ENCODE measurements at places on chromosomes 12 and 14.

DNA sequence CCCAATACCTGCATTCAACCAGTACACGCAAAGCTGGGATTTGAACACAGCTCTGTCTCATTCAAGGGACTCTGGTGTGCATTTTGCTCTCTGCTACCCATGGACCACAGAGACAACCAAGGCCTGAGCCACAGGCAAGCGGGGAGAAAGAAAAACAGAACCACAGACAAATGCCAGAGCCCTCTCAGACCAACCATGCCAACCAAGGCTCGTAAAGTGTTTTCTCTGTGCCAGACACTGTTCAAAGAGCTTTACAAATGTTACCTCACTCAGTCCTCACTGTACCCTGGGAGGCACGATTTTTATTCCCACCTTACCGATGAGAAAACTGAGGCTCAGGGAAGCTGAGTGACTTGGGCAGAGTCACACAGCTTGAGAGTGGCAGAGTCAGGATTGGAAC lies 32.4 kb upstream of the EML1 start:
- DNase-seq, result no peak

GRCh38 chr14:59334253-59334652 lies 130.9 kb downstream of the GPR135 start:
- DNase-seq, result no peak

- DNase-seq, result no peak
Measured at GRCh38 chr12:53057816-53058500, 8.1 kb downstream of the TNS2 start.

- no peak for DNase-seq
Measured at GRCh38 chr12:43736927-43737440, 21.6 kb downstream of the PUS7L start.

GRCh38 chr12:4068981-4069669 lies 195.9 kb upstream of the PARP11 start:
- DNase-seq, result no peak

DNA sequence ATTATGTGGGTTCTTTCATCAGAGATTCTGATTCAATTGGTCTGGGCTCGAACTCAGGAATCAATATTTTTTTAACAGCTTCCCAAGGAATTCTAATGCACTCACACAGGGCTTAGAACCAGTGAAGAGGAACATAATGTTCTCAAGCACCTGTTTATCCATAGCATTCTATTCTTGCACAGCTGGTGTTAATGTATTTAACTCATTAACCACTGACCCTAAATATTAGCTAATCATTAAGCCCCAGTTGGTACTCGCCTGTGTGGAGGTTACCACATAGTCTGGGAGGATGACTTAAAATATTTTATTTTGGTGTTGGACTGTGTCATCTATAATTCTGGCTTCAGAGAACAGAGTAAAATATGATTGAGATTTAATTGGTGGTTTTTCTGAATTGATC lies 45.3 kb downstream of the LRP6 start:
- DNase-seq, result no peak

GRCh38 chr12:116358893-116359761 lies 81.6 kb upstream of the MED13L start:
- DNase-seq, result peak; percentile 7

DNA sequence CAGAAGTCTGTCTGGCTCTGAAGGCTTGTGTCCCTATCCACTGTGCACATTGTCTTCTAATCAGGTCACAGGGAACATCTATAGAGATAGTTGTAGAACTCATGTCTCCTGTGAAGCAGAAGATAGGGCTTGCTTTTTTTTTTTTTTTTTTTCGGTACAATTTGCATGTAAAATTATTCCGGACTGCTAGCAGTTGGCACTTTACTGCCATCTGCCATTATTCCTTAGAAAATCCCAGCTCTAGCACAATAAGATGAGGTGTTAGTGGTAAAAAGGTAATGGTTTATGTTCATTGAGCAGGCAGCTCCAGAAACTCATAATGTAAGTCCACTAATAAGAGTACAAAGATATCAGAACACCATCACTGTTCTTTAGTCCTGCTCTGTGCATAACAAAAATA lies 8.7 kb downstream of the MYRFL start:
- DNase-seq, result no peak

GRCh38 chr12:31119192-31119802 lies 45.6 kb downstream of the DDX11 start:
- DNase-seq, result no peak

- no peak for DNase-seq
Measured at GRCh38 chr14:97120204-97120603, 323.0 kb downstream of the VRK1 start.

DNA sequence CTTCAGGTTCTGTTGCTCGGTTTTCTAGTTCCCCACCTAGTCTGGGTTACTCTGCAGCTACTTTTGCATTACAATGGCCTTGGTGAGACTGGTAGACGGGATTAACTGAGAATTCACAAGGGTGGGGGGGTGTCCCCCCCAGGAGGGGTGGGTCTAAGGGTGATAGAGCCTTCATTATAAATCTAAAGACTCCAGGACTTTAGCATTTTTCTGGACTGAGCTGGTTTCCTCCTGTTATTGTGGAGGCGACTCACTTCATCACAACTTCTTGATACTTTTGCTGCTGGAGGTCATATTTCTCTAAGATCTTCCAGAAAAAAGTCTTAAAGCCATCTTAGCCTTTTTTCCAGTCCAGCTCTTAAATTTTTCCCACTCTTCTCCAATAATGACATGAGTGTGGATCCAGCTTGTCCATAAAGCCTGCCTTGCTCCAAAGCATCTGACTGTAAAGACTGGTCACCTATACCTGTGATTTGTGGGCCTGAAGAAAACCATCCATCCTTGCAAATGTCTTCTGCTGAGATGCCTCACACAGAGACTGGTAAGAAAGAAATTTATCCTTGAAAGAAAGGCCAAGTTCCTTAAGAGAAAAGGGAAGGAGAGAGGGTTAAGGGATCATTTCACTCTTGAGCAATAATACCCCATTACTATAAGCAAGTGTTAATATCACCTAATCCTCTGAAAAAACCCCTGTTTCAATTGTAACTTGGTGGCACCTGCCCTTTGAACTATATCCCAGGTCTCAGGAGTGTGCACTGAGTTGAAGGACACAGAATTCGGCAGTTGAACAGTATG lies 19.7 kb upstream of the SLC2A14 start:
- DNase-seq, result no peak

- peak; percentile 13 for DNase-seq
Measured at GRCh38 chr14:46344327-46344937, 307.1 kb downstream of the RPL10L start.

DNA sequence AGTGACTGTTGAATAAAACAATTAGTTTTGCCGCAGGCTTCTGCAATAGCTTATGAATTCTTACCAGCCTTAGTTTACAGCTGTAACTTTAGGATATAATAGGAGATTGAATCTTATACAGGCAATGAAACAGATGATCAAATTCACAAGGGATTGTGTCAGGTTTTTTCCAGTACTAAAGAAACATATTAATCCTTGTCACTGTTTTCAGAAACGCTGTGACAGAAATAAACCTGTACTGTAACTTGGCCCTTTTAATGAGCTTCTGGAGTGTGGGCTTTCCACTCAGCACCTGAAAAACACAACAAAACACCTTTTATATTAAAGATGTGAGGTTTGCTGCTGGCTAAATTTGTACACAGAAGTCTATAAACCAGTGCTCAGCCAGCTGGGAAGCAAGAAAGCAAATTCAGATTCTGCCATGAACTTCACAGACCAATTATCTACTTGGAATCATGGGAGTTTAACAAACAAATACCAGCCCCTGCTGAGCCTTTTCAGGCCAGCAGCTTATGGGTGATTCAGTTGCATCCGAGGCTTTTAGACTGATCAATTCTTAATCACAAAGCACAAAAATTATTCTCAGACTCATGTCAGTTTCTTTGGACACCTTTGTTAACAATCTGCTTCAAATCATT lies 109.5 kb downstream of the FOXG1 start:
- no peak for DNase-seq
